BJ (cell line): ENCODE measurements at places on chromosomes 4 and X. TPM values are rescaled to one million over a fixed set of nuclear protein-coding genes. Genes with fewer than 3 reads are reported as not detected.

ATP1B4 gene
- not detected in 2 replicates for polyA plus RNA-seq

ZNF711 gene
- polyA plus RNA-seq = 0.21 and 0.34 TPM in 2 replicates

AP1S2 gene
- polyA plus RNA-seq = 14.8 and 32.5 TPM in 2 replicates

SPRY1 gene
- 2.1 and 2.2 TPM in 2 replicates for polyA plus RNA-seq

FOXR2 gene
- polyA plus RNA-seq = not detected in 2 replicates

GJB1 gene
- not detected in 2 replicates for polyA plus RNA-seq

RNF212 gene
- 2.9 TPM in 2 replicates for polyA plus RNA-seq

BDH2 gene
- 41.6 and 67.5 TPM in 2 replicates for polyA plus RNA-seq

DNA sequence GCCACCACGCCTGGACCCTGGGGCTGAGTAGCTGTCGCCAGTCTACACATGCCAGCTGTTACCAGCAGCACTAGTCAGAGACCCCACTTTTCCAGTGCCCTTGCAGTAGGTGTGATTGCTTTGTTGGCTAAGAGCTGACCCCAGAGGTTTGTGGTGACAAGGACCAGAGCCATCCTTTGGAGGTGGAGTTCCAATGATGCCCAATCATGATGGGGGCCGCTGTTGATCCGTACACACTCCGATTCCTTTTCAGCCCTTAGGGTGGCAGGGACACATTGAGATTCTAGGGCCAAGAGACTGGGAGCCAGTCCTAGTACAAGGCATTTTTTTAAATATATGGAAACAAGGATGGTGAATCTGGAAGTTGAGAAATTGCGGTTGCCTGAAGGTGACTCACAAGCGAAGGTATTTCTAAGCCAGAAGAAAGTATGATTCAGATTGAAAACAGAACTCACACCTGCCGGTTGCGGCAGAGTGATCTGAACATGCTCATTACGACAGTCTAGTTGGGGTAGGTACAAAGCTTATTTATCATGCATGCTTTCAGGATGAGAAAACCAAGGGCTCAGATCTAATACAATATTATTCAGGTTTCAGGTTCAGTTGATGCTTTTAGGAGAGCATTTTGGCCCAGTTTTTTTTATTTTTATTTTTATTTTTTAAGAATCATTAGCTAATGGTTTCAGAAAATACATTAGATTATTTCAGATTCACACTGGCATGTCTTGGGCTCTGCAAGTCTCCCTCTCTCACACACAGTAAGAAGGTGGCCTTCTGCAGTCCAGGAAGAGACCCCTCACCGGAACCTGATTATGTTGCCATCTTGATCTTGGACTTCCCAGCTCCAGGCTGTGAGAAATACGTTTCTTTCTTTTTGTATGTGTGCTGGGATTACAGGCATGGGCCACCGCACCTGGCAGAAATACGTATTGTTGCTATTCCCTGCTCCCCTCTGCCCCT is 43.4 kb downstream of the SHROOM2 start:
- DNase-seq = no peak

DNA sequence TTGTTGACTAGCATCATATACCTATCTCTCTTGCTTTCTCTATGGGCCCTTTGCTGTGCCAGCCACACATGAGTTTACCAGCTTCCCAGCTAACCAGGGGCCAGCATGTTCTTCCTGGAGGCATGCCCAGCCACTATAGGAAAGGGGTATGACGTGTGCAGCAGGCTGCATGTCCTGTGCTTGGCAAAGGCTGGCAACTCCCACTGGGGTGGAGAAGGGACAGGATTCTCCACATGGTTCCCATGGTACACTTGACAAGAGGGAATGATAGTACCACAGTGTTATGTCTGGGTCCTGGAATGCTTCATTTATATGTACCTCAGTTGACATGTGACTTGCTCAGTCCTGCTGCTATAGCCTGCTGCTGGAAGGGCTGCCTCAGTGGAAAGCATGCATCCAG is 78.8 kb downstream of the TMEM164 start:
- DNase-seq = no peak

- no peak for DNase-seq
These were observed 29.5 kb downstream of the TMPRSS11A start for GRCh38 chr4:67933755-67934154.

GRCh38 chr4:92264163-92264562 is 39.6 kb upstream of the GRID2 start:
- no peak for DNase-seq

GRCh38 chrX:134294548-134294947 is 57.6 kb downstream of the CCDC160 start:
- no peak for DNase-seq

GRCh38 chrX:74890676-74891430 is 34.4 kb downstream of the NEXMIF start:
- DNase-seq = no peak

DNA sequence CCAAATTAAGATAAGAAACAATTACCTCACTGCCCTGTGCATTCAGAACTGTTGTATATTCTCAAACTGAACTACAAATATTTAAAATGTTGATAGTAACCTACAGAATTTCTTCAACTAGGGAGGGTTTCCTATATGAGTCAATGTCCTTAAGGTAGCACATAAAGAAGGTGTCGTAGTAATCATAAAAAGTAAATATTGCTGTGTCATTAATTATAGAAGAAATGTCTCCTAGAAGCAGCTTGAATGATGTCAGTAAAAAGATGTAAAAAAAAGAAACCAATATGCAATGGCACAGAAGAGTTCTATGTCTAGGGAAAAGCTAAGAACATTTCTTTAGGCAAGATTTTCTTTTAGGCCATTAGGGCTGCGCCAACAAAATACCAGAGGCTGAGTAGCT is 559.6 kb upstream of the EPHA5 start:
- DNase-seq = no peak

GRCh38 chr4:138174981-138175794 is 67.0 kb downstream of the SLC7A11 start:
- DNase-seq = no peak

DNA sequence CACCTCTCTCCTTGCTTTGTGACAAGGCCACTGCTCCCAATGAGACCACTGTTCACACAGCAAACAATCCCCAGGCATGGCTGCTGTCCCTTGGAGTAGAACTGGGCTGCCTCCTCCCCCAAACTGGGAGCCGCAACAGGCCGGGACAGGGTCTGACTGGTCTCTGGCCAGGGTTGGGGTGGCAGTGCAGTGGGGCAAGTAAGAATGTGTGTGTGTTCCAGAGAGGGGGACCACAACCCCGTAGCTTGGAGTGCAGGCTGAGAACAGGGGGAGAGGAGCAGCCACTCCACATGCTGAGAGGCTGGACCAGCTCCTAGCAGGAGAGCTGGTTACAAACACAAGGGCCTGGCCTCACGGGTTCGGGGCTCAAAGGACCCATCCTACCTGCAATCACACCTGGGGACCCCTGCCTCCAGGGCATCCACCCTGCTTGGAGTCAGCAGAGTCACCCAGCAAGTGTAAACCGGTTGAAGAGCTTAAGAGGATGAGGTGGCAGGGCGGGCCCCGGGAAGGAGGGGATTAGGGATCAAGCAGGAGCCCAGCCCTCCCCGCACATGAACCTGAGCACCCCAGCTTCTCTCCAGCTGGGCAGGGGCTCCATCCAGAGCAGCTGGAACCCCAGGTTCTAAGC is 3.8 kb upstream of the ZNF185 start:
- no peak for DNase-seq

- no peak for DNase-seq
These were observed 978 bp upstream of the HS3ST1 start for GRCh38 chr4:11429699-11430045.

DNA sequence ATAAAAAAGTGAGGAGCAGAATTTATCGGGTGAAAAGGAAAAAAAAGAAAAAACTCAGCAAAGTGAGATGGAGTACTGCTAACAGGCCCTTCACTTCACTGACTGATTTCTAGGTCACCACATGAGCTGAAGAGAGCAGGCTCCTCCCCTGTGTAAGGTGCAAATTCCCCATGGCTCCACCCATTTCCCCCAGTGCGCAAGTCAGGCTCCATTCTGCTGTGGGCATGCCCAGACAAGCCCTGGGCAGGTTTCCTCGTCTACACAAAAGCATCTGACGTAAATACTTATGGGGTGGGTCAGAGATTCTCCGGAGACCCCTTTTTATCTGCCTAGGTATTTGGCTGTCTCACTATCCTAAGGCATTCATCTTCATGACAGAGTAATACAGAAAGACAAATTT is 157.9 kb downstream of the MAGEB5 start:
- DNase-seq = no peak

- no peak for DNase-seq
These were observed 1003.5 kb upstream of the LCORL start for GRCh38 chr4:19025031-19025430.

DNA sequence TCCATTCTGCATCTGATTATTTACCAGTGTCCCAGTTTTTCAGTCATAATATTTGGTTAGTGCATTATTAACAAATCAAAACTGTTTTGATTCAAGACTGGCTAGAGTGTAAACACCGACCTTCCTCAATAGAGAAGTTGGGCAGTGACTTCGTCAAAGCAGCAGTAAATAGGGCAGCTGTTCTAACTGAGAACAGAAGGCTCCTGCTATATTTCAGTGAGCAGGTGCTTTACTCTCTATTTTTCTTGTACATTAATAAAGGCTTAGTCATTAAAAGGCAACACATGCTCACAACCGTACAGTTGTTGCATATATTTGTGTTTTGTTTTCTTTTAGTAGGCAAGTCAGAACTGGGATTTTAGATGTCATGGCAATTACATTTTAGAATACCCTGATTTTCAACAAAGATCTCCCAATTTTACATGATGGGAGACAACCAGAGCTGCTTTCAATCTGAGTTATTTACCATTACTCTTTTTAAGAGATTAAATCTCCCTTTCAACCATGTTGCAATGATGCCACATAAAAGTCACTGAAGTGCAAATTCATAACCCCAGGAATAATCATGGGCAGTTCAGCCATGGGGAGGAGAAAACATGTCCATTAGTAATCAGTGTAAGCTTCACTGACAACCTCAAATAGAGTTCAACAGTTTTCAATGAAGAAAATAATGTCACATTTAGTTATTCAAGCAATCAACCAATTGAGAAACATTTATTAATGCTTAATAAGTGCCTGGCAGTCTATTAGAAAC is 233.3 kb downstream of the NDST4 start:
- no peak for DNase-seq

DNA sequence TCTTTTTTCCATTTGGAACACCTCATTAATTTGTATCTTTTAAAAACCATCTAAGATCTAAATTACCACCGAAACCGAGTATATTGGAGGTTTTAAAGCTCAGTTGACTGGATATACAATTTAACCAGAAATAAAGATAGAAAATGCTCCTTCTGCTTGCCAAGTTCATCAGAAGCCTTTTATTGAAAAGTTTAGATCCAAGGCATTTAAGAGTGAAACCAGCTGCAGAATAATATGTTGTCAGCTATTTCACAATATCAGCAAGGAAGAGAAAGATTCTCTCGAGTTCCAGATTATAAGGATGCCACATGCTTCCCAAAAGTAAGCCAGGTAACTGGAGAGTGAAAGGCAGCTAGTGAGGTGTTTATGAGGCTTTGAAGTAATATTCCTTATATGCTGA is 217.4 kb downstream of the DCTD start:
- DNase-seq = no peak

DNA sequence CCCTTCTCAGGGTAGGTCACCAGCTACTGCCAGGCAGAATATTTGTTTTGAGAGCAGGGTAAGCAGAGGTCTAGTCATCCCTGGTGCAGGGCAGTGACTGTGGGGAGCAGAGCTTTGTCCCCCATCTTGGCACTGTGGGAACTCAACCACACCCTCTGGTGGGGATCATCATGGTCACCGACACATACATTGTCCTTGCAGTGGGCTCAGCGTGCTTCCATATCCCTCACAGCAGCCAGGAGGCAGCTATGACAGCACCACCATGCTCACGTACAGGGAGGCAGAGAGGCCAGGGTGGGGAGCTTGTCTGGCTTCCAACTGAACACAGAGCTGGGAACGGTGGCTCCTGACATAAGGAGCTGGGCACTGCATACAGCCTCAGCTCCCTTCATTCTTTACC is 102.3 kb downstream of the ENPP6 start:
- DNase-seq = no peak

GRCh38 chr4:147355032-147355656 is 125.8 kb upstream of the EDNRA start:
- no peak for DNase-seq

GRCh38 chr4:8737601-8738279 is 133.9 kb downstream of the HMX1 start:
- no peak for DNase-seq

DNA sequence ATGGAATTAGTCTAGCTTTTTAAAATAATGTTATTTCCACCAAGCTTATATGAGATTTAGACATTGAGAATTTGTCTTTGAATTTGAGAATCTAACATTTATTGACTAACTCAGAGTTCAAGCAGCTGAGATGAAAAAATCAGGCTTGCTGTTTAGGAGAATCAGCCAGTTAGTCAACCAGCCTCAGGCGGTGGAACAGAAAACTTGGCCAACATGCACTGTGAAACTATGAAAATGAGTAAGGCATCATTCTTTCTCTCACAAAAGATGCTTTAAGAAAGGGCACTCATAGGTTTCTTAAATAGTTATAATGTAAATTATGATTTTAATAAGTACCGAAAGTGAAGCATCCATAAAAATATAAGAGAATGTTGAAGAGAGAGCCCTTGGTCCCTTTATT is 84.2 kb downstream of the NFKB1 start:
- DNase-seq = no peak

DNA sequence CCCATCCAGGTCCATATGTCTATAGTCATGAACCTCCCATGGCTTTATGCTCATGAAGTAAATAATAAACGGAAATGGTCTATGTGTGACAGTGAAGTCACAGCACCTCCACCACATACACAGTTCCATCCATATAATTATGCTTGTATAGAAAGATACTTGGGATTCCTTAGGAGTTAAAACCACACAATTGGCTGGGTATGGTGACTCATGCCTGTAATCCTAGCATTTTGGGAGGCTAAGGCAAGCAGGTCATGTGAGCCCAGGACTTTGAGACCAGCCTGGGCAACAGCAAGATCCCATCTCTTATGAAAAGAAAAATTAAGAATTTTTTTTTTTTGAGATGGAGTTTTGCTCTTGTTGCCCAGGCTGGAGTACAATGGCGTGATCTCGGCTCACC is 55.6 kb upstream of the RBM47 start:
- DNase-seq = no peak

GRCh38 chrX:151505796-151506195 is 57.7 kb upstream of the PASD1 start:
- DNase-seq = no peak

- no peak for DNase-seq
These were observed 159.4 kb downstream of the MGST2 start for GRCh38 chr4:139824882-139825522.

- DNase-seq = no peak
These were observed at the start of gene NAP1L5 for GRCh38 chr4:88697588-88698329. NAP1L5 (minus strand) TSS chr4:88697829; CDS start chr4:88697754, 75 bp downstream.

DNA sequence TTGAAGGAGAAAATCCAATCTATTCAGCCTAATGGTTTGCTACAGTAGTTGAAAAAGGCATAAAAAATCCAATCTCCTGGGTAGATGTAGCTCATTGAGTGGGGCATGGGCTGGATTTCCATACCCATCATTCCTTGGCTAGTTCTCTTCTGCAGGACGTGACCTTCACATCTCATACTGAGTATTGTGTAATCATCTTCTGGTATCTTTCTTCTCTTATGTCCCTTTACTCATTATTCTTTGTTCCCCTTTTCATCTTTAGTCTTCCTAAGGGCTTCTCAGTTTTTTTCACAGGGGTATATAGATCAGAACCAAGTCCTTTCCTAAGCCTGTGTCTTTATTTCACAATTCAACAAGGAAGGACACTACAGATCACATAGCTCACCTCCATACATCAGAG is 727.6 kb upstream of the MAGEB2 start:
- no peak for DNase-seq

- DNase-seq = no peak
These were observed 10.0 kb downstream of the HTRA3 start for GRCh38 chr4:8279321-8280157.
